ENCODE measurements at places on chromosomes 4 and X. TPM values are rescaled to one million over a fixed set of nuclear protein-coding genes. Genes with fewer than 3 reads are reported as not detected.

- no peak for DNase-seq
Measured at GRCh38 chr4:73619346-73619745, 890 bp downstream of the RASSF6 start.

DNA sequence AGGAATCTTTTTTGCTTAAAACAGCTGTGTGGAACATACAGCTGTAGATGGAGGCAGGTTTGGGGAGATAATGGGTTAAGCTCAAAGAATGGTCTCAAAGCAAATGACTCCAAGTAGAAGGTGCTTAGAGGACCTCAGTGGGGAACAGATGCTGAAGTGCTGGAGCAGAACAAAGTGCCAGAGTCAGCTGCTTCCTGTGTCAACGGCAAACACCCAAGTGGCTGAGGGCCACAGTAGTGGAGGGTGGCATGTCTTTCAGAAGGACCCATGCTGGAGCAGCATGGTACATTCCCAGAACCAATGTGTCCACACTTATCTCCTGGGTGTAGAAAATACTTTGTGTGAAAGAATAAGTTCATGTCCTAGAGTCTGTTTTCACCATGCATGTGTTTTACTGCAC, 197.5 kb downstream of the CCNG2 start:
- DNase-seq: no peak

DNA sequence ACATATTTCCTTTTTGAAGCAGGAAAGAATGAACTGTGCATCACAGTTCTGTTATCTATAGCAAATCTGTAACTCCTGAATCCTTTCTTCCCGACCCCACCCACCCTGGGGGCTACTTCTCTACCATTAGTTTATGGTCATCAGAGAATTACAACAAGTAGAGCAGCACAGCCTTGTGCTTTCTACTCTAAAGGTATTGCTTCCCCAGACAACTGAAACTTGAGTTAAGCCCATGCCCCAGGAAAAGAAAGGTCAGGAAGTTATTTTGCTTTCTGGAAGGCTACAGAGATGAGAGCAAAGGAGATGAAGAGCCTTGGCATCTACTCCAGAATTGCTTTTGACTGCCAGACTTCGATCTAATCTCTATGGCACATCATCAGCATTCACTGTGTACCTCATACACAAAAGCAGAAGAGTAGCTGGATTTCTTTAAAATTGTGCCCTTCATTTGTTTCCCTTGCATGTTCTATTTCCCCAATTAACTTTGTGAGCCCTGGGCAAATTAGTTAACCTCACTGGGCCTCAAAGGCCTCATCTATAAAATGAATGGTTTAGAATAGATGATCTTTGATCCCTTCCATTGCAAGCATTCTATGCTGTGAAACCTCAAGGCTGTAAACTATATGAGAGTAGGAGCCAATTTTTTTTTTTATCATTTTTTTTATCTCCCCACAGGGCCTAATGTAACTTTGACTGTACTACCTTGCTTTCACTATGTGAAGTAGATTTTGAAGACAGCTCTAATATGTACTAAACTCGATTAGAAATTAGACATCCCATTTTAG, 595.6 kb downstream of the RPA4 start:
- DNase-seq: no peak

GRCh38 chr4:37762991-37763368, 63.5 kb upstream of the PGM2 start:
- no peak for DNase-seq

DNA sequence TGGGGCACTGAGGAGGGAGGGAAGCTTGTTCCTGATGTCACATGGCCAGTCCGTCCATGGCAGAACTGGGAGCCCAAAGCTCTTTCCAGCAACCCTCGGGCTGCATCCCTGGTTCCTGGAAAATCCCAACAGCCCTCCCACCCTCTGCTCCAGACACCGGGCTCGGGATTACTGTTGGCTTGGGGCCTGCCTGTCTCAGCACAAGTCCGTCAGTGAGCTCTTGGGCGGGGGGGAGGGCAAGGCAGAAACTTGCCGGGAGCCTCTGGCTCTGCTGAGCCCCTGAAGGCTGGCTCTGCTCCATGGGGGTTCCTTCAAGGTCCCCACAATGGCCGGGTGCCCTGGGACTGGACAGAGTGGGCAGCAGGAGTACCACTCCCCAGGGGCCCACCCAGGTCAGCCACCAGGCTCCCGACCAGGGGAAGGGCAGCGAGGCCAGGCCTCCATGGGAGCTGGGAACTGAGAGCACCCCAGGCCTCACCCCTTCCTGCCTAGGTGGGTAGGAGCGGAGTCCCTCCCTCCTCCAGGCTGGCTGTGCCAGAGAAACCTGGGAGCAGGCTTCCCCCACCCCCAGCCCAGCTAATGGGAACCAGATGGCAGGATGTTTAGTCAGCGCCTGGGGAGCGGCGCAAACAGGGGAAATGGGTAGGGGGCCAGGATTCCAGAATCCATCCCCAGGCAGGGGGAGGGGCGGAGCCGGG, 6.4 kb upstream of the HAUS7 start:
- no peak for DNase-seq

DNA sequence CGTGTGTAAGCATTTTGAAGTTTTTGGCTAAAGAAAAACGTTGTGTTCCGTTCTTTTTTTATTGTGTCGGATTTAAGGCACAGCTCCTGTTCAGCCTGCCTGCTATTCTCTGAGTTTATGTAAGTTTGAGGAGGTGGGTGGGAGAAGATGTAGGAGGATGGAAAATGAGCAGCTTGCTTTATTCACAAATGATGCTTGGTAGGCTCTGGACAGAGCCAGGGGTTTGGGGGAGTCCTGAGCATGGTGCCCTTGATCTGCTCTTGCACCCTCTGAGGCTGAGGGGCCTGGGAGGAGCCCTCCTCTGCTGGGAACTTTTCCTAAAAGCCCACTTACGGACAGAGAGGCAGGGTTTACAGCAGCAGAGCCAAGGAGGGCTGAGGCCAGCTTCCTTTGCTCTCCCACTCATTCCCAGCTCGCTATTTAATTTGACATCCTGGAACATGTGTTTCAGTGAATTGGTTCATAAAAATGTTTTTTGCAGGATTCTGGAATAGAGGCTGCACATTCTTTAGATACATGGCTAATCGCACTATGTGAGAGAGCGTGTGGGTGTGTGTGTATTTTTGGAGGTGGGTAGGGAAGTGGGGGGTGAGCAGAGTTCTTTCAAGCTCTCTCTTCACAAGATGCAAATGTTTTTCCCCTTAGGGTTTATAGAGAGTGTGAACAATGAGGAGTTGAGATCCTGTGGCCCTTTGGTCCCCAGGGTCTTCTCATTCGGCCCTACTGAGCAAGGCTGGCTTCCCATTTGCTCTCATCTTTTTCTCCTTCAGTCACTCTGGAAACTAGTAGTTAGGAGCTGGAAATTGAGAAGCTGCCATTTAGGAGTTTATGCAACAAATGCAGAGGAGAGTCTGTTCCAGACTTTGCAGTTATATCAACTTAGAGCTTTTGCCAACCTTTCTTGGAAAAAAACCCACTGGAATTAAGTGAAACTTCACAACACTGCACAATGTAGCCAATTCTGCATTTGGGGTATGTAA, 32.1 kb downstream of the TMEM131L start:
- peak; percentile 78 for DNase-seq

GRCh38 chrX:7552760-7553159, 290.2 kb upstream of the VCX start:
- no peak for DNase-seq

DNA sequence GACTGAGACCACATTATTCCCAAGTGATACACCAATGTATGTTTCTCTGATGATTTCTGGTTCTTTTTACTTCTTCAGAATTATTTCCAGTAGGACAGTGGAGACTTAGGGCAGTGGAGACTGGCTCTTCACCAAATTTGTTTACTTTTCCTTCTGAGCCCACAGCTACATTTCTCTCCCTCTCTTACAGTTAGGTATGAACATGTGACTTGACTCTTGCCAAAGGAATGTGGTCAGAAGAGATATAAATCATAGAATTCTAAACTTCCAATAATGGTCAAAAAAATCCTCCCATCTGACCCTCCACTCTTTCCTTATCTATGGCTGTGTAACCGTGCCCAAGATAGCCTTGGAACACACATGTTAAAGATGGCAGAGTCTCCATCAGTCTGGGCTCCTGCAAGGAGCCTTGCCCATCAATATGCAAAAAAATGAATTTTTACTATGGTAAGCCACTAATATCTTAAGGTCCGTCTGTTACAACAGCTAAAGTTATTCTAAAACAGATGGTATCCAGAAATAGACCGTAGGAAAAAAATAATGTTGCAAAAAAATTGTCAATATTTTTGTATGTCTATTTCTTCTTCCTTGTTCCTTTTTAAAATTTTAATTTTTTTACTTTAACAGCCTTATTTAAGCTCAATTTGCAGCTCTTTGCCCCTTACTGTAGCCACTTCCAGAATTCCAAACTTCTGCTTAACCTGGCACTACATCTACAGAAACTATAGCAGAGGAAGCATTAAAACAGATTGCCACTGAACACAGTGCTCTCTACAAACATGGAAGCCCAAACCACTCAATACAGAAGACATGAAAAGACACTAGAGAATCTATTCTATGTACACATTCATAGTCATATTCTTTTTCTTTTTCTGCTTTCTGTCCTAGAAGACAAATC, 260.7 kb downstream of the COL25A1 start:
- no peak for DNase-seq

BEX1 gene
- polyA plus RNA-seq: 5.7 TPM

KLHL34 gene
- 0.09 TPM for polyA plus RNA-seq

TEX13C gene
- not detected for polyA plus RNA-seq

SSX2 gene
- not detected for polyA plus RNA-seq

Data from urinary bladder (tissue), 4 donors.